A172 (cell line): ENCODE measurements at places on chromosomes 2 and 18. TPM values are rescaled to one million over a fixed set of nuclear protein-coding genes. Genes with fewer than 3 reads are reported as not detected.
A peak's percentile ranks its signal among the peaks of the same experiment; 100 is the strongest.

DNA sequence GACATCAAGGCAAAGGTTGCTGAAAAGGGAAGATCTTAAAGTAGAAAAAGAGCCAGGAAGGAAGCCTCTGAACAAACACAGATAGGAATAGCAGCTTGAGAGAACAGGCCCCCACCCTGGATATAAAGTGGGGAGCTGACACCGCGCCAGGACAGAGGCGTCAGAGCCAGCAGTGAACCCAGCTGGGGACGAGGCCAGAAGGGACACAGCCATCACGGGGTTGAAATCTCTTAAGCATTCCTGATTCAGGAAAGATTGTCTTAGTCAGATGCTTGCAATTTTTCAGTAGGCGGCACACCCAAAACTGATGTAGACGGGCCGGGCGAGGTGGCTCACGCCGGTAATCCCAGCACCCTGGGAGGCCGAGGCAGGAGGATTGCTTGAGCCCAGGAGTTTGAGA is 93.8 kb upstream of the PHLPP1 start:
- DNase-seq = peak; percentile 85

DNA sequence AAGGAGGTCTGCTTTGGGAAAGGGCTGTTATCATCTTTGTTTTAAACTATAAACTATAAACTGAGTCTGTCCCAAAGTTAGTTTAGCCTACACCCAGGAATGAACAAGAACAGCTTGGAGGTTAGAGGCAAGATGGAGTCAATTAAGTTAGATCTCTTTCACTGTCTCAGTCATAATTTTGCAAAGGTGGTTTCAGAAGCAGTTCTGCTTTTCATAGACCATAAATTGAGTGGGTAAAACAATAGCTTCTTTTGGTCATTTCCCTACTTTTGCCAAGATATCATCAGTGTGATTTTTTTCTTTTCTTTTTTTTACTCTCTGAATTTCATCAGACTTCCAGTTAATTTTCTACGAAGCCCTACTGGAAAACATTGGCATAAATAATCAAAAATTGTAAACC is 117.0 kb downstream of the AP1S3 start:
- no peak for DNase-seq

GRCh38 chr2:223681125-223681524 is 79.0 kb upstream of the SCG2 start:
- DNase-seq = no peak

DNA sequence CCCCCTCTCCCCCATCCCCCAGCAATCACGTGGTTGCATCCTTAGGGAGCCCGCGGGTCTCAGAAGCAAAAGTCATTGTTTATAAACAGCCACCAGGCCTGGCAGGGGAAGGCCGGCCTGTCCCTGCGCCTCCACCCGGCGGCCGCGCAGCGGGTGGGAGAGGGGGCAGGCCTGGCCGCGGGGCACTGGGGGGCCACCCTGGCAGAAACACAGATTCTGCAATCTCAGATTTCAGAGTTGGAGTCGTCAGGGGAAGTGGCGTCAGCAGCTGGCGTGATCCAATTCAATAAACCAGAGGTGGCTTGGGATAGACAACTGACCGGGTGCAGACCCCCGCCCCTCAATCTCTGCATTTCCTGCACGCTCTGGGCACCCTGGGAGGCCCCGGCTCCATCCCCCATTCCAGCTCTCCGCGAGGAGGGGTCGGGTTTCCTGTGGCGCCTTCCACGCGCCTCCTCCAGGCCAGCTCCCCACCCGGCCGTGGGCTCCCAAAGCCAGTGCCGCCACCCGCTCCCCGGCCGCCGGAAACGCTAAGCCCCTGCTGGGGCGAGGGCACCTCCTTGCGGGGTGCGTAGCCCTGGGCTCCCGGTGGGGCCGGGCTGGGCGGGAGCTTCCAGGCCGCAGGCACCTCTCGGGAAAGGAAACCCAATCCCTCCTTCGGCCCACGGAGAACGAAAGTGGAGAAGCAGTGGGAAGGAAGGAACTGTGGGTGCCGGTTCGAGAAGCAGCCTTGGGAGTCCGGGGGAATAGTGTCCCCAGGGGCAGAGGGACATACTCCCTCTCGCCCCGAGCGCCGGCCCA is 1.1 kb downstream of the BIN1 start:
- no peak for DNase-seq

DNA sequence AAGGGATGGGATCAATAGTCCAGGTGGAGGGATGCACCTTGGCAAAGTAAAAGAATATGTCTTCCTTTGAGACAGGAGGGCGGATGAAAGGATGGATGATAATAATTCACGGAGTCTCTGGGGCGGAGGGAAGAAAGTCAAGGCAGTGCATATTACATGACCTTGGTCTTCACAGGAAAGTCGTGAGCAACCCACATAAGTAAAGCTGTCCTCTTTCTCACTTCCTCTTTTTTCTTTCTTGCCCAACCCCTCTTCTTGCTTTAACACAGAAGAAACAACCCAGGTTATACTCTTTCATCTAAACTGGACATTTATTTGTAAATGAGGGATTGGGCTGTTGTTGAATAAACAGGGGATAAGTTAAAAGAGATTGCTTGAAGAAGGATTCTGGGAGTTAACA is 168.7 kb upstream of the SKOR2 start:
- DNase-seq = no peak

- DNase-seq = no peak
Observed at GRCh38 chr2:241445426-241445825, 63.0 kb downstream of the STK25 start.

DNA sequence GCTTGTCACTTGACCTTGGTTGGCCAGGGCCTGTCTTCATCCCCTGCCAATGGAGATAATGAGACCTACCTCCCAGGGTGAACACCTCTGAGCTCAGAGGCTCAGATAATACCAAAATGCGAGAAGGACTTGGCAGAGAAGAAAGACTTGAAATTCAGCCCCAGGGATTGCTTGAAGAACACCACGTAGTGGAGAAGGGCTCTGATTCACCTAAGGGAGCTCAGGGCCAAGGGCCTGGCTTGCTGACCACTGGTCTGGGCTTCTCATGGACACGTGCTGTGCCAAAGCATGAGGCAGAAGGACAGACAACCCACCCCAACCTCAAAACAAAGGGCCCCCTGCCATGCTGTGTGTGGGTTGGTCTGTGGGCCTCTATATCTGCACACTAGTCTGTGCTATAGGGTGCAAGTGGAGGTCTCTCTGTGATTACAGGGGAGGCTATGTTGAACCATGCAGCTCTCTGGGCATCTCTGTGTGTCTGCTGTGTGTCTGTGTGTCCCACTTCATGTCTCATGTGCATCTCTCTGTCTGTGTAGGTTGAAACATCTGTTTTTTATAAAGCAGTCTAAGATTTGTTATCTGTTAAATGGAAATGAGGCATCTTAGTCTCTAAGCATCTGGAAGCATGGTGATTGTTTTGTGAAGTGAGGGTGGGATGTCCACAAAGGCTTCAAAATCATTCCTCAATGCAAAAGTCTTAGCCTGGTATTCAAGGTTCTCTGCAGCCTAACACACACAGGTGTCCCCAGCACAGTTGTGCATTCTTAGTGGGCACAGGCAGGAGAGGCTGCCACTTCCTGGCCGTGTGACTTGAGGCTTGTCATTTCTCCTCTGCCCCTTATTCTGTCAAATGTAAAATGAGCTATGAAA is 61.0 kb upstream of the EPAS1 start:
- no peak for DNase-seq

GRCh38 chr2:862355-862687 is 88.3 kb upstream of the SNTG2 start:
- no peak for DNase-seq

DNA sequence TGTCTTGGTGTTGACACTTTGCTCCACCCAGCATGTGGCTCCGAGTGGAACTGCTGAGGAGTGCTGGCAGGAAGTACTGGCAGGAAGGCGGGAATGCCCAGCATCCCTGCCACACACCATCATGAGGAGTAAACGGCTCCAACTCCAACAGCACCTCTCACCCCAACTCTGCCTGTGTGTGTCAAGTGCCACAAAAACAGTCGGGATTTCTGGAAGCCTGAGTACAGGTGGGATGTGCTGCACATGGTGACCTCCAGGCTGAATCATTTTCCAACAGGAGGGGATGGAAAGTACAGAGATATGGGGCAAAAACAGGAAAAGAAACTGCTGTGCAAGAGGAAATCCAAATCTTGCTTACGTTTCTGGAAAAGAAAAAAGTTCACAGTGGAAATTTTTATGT is 53.6 kb downstream of the PARD6G start:
- DNase-seq = no peak

The SAG gene
- total RNA-seq = not detected in 2 replicates

DNA sequence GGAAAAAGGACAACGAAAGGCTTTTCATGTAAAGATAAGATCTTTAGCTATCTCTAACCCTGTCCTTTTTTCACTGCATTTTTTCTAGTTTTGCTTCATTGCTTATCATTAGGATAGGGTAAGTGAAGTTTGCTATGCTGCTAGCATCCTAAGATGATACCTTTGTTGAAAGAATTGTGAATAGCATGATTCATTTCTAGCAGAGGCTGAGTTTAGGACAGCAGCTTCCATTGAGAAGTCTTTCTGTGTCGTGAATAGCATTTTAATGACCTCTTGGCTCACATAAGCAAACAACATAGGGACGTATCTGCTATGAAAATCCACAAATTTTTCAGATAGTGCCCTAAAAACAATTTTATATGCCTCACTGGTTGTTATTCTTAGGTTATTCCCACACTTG is 36.4 kb upstream of the GAREM2 start:
- DNase-seq = no peak

- peak; percentile 4 for DNase-seq
Observed at GRCh38 chr2:144162652-144163051, 357.3 kb downstream of the ZEB2 start.

The KYNU gene
- total RNA-seq = 1.4 and 3.9 TPM in 2 replicates

- DNase-seq = peak; percentile 21
Observed at GRCh38 chr2:162114271-162114670, 37.8 kb downstream of the GCG start.

- DNase-seq = peak; percentile 87
Observed at GRCh38 chr18:3245853-3246634, 1.6 kb upstream of the MYL12A start.

DNA sequence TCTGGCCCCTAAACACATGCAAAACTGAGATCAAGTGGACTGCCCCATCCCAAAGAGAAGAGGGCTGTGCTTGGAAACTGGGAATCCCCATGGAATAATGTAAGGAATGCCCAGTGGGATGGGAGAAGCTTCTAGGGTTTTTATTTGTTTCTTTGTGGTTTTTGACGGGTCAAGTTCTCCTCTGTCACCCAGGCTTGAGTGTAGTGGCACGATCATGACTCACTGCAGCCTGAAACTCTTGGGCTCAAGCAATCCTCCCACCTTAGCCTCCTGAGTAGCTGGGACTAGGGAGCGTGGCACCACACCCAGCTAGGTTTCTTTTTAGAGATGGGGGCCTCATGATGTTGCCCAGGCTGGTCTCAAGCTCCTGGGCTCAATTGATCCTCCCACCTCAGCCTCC is 101.7 kb upstream of the ZSWIM2 start:
- DNase-seq = peak; percentile 85

- no peak for DNase-seq
Observed at GRCh38 chr2:202051499-202052161, 18.0 kb downstream of the FZD7 start.

The CTAGE1 gene
- total RNA-seq = not detected in 2 replicates

The RIT2 gene
- 0.12 TPM in 1 of 2 replicates, not detected in the other for total RNA-seq

The LIMS4 gene
- 0.10 and 1.3 TPM in 2 replicates for total RNA-seq

GRCh38 chr18:33577685-33578517 is at the start of gene ASXL3:
Gene ASXL3 (plus strand): TSS chr18:33578219. CDS start chr18:33578632, 413 bp downstream.
- DNase-seq = no peak

DNA sequence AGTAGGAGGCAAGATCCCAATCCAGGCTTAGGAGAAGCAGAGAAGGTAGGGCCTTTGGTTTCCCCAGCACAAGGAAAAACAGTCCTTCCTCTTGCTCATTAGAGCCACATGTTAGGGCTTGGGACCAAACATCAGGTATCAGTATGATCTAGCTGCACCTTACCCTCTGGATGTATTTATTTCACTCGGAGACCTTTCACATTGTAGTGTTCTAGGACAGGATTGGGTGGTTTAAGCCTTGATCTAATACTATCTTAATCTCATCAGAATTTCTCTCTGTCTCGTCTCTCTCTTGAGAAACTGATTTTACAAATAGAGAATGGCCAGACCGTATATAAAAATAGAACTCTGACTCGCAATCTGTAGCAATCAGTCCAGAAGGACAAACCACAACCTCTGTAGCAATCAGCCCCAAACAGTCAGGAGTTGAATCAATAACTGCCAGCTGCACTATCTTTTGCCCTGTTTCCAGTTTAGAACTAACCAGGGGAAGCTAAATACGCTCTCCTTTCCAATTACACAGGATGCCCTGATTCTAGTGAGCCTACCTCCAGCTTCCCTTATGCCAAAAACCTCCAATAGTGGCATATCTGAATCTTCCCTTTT is 207.1 kb downstream of the TDRD15 start:
- DNase-seq = no peak

DNA sequence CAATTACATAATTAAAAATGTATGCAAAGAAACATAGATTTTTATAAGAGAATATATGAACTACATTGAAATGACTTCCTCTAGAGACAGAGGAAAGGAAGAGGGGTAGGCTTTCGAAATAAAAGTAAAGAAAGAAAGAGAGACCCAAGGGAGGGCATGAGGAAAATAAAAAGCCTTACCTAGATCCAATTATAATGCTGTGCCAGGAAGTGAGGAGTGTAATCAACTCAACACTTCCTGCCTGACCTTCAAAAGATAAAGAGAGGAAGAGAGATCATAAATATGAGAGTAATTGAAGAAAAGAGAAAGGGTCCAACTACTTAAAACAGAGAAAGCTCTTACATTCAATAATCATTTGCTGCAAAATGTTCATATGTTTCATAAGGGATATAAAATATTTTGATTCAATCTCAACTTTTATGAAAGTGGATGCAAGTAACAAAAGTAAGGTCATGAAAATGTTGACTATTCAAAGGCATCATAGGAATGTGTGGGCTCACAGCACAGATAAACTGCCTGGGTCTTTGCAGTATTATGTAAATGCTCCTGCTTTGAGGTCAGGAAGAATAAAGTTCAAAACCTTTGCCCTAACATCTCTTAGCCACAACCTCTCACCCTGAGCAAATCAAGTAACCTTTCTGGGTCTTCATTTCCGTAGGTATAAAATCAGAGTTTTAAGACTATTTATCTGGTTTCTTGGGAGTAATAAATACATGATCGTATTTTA is 1237.7 kb downstream of the LRP1B start:
- DNase-seq = no peak

The STPG4 gene
- total RNA-seq = 0.62 and 4.4 TPM in 2 replicates

- peak; percentile 12 for DNase-seq
Observed at GRCh38 chr2:229689307-229689839, 25.0 kb downstream of the DNER start.

GRCh38 chr2:138291805-138292204 is 209.8 kb upstream of the SPOPL start:
- DNase-seq = no peak

The SLC35F6 gene
- total RNA-seq = 35.9 and 38.9 TPM in 2 replicates

DNA sequence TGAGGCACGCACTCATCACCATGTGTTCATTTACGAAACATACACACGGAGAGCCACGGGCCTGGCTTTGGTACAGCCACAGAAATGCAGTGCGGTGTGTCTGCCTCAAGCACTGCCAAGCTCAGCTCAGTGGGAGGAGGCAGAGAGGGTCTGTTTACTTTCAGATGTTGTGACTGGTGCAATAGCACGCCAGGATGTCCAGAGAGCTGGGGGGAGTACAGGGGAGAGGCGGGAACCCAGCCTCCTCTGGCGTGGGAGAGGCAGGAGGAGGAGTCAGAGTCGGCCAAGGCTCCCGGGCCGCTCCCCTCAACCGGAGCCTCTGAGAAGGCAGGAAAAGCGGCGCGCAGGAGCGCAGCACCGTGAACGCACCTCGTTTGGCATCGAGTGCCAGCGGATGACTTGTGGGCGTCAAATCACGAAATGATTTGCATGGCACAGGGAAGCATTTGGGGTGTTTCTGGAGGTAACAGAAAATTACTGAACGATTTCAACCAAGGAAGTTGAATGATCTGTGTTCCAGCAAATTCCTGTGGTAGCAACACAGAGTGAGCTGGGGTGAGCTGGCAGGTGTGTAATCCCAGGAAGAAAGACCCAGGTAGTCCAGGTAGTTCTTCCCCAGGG is 143.0 kb downstream of the ZNF516 start:
- DNase-seq = no peak

The COLEC12 gene
- 0.02 TPM in 1 of 2 replicates, not detected in the other for total RNA-seq
